ENCODE measurements at places on chromosomes 3 and 15.

GRCh38 chr15:50168783-50169411 lies 13.1 kb upstream of the SLC27A2 start:
- DNase-seq = no peak

GRCh38 chr3:82978368-82978767 lies 1216.9 kb upstream of the GBE1 start:
- no peak for DNase-seq

GRCh38 chr15:35168464-35168863 lies 83.4 kb upstream of the NANOGP8 start:
- DNase-seq = no peak

GRCh38 chr3:156274791-156275190 lies 154.4 kb downstream of the KCNAB1 start:
- DNase-seq = no peak

DNA sequence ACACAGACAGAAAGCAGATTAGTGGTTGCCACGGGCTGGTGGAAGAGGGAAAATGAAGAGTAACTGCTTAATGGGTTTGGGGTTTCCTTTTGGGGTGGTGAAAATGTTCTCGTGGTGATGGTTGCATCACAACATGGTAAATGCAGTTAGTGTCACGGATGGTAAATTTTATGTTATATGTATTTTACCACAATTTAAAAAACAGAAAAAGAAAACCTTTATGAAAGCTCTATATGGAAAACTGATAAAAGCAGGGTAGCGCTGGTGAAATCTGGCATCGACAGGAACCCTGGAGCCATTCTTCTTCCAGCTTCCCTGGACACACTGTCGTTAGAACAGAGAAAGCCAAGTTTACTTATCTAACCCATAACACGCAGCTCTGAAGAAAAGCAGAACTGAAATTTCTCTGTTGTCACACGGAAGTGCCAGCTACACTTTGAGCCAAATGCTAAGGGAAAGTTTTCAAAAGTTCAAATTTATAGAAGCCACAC lies 287.7 kb upstream of the NR2F2 start:
- no peak for DNase-seq

- DNase-seq = no peak
These were observed 378.1 kb downstream of the TIGIT start for GRCh38 chr3:114671741-114672510.

GRCh38 chr3:178802259-178802658 lies 266.0 kb downstream of the KCNMB2 start:
- DNase-seq = no peak

DNA sequence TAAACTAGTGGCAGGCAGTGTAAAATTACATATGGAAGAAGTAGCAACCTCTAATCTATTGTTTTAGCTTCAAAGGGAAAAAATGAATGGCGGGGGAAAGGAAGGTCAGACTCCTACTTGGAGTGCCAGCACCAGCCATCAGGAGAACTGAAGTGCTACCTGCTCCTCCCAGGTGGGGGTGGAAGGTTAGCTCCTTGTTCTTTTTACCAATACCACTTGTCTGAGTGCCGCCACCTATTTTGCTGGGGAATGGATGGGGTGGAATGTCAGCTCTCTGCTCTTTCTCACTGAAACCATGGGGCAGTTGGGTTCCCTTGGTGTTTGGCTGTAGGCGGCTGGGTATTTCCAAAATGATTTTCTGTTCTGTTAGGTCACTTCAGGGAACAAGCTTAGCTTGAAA lies 428.7 kb upstream of the EPHA3 start:
- DNase-seq = no peak

- DNase-seq = no peak
These were observed 90.2 kb downstream of the CHSY1 start for GRCh38 chr15:101161656-101162055.

DNA sequence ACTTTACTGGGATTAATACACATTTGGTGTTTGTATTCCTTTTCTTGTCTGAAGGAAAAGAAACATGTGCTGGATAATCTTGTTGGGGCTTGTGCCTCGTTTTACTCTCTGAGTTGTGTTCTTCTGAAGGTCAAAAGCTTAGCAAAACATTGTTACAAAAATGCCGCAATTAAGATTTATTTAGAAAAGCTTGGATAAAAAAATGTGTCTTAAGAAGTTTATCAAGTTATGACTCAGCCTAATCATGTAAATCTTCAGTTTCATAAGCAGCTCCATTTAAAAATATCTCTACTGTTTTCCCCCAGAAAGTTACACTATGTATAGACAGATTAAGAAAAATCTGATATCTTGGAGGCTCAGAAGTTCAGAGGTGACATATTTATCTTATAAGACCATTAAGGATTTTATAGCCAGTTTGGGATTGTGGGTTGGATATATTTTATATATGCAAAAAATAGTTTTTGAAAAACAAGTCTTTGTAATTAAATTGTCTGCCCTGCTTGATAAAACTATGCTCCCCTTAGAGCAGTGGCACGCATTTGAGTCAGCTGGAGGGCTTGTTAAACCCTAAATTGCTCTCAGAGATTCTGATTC lies 56.5 kb downstream of the CLDN11 start:
- no peak for DNase-seq

DNA sequence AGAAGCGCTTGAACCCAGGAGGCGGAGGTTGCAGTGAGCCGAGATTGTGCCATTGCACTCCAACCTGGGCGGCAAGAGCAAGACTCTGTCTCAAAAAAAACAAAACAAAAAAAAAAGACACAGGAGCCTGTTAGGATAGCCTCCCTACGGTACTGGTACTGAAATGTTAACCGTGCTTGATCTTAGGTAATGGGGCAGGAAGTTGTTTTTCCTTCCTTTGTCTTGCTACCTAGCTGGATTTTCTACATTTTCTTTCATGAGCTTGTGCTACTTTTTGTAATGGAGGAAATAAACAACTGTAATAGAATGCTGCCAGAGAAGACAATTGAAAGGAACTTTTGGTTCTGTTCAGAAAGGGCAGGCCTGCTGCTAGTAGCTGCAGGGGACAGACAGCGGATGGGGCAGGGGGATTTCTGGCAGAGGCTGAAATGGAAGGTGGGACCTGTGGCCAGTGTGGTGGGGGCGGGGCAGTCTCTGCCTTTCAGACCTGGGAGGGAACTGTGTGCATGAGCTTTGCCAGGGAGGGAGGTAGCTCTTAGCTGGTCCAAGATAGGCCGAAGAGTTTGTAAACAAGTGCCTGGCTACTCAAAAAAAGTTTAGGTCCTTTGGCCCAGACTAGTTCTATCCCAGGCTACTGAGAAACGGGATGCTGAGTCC lies 49.0 kb upstream of the SEMA4B start:
- DNase-seq = no peak

GRCh38 chr3:100403362-100404249 lies 2.3 kb downstream of the LNP1 start:
- no peak for DNase-seq

GRCh38 chr15:80500021-80500420 lies 95.8 kb downstream of the ARNT2 start:
- DNase-seq = no peak

DNA sequence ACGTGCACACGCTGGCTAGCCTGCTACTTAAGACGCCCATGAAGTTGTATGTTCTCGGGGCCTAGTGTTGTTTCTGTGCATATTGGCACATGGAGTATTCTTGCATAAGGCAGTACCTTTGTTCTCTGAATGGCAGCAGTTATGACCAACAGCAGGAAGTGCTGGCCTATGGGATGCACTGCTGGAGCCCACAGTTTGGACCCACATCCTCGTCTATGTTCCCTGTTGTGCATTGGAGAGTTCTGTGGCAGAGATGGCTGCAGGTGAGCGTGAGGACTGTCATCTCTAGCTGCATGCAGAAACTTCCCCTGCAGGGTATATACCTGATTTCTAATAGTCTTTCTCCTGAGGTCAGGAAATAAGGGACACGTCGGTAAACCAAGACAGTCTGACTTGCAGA lies 81.8 kb downstream of the CHRNA7 start:
- no peak for DNase-seq

GRCh38 chr3:42660898-42661297 lies 7.4 kb downstream of the ZBTB47 start:
- no peak for DNase-seq

DNA sequence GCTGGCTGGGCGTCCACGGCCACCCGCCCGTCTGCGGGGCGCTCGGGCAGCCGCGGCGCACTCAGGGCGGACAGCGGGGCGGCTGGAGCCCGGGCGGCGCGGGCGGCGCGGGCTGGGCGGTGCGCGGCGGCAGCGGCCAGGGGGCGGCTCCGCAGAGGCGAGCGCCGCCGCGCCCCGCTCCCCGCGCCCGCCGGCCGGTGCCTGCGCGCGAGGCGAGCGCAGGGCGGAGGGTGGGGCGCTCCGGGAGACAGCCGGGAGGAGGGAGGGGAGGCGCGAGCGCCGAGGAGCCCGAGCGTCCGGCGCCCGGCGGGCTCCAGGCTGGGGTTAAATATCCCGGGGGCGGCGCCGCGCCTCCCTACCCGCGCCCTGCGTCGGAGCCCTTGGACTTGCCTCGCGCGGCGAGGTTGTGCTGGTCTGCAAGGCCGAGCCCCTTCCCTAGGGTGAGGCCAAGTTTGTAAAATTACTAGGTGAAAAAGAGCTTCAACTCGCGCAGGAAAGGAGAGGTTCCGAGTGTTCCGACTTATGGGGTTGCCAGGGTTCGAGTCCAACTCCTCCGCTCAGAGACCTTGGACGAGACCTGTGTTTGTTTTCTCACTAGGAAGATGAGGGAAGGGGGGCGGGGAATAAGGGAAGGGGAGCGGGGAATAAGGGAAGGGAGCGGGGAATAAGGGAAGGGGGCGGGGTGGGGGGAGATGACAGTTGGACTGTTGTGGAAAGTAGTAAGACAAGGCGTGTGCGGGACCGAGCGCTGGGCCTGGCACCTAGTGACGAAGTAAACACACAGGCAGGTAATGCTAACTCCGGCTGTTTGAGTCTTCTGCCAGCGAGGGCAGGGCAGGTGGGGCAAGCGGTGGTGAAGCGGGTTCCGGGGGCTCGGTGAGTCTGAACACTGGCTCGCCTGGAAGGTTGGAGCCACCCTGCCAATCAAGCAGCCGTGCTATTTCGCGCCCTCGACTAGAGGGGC lies at the start of gene TNFAIP8L3:
Gene TNFAIP8L3 (minus strand): TSS at position 301 of the 964 bp plus-strand sequence. CDS start 311 bp downstream, outside the sequence.
- no peak for DNase-seq

DNA sequence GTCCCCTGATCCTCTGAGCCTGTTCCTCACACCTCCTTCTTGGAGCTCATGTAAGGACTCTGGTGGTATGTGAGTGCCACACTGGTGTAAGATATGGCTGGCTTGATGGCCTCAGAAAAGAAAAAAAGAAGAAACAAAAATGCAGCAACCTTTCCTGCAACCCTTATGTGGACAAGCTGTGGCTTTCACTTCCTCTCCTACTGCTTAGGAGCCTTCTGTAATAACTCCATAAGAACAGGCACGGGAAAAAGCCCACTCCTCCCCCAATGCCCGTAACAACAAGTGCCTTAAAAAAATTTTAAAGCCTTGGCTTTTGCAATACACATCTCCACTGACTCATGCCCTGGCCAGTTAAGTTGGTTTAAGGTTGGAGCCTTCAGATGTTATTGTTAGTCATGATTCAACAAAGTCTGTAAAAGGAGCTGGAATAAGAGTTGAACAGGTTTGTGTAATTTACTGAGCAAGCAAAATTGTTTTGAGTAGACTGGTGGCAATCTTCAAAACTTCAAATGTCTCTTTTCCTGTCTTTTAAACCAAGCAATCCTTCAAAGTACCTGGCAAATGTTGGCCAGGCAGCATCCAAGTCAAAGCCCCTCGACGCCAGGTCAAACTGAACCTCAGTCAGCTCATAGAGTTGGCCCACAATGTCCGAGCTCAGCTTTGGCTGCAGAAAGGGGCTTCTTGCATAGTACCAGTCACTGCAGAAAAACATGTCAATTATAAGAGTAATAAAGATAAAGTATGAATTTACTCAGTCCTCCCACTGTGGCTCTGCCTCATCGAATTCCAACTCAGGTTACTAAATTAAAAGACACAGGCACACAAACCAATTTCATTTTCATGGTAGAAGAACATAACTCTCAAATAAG lies 22.9 kb downstream of the FYCO1 start:
- no peak for DNase-seq

GRCh38 chr3:27567251-27567650 lies 83.1 kb upstream of the SLC4A7 start:
- DNase-seq = no peak

- DNase-seq = no peak
These were observed 161.6 kb downstream of the TCF12 start for GRCh38 chr15:57079931-57080620.

DNA sequence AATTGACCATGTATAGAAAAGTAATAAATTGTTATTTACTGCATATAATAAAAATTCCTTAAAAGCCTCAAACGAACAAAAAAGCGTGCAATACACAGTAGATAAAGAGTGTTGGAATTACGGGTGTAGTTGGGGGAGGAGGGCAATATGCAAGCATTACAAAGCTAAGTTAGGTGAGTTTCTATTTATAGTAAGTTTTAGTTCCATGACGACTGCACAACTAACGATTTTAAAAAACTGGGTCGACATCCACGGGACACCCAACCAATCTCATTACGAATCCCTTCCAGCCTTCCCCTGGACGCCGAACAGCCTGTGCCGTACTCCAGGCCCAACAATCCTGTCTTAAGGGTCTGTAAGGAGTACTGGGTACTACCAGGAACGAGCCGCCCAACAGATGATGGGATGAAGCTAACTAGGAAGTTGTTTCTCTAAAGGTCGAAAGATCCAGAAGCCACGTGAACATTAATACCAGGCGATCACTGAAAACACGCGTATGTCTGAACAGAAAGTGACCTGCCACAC lies 677 bp downstream of the POLQ start:
- DNase-seq = no peak

GRCh38 chr15:48267766-48268165 lies 61.7 kb downstream of the SLC12A1 start:
- no peak for DNase-seq

DNA sequence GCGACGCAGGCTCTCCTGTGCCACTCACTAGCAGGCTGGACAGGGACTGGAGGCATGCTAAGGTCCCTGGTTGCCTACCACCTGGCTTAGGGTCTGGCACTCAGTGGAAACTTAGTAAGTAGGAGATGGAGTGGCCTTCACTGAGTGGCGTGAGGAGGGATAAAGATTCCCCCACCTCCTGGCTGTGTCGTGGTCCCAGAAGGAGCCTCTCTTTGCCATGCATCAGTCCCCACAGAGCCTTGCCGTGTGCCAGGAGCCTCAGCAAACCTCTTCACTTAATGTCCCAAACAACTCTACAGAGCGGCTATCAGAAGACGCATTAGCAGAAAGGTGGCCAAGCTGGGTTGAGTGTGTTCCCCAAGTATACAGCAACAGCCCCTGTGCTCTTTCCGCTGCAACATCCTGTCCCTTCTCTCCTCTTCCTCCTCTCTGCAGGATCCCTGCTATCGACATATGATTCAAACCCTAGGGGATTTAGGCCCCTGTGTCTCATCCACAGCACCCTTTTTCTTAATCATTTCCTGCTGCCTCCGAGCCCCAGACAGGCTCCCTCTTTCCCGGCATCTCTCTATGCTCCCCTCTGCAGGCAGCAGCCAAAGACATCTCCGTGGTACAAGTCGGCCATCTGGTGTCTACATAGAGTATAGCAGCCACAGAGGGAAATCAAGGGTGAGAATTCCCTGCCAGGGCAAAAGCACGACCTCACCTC lies 66.7 kb downstream of the SLC6A1 start:
- DNase-seq = no peak

DNA sequence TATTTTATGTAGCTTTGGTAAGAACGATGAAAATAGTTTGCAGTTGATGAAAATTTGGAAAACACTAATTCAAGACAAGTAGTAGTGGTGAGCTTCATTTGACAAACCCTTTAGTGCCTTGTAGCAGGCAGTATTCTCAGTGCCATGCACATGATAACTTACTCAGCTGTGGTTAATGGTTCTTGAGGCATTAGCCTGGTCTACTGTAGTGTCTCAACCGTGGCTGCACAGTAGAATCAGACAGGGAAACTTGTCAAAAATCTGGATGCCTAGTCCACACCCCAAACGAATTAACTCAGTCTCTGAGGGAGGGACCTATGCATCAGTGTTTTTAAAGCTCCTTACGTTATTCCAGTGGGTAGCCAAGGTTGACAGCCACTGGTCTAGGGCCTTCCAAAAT lies 45.4 kb downstream of the PSMD6 start:
- no peak for DNase-seq

All from effector CD4-positive, alpha-beta T cell (primary cell).